ENCODE measurements at places on chromosomes 12 and 14.

GRCh38 chr12:132724506-132725241, 14.0 kb downstream of the PGAM5 start:
- DNase-seq, result no peak

DNA sequence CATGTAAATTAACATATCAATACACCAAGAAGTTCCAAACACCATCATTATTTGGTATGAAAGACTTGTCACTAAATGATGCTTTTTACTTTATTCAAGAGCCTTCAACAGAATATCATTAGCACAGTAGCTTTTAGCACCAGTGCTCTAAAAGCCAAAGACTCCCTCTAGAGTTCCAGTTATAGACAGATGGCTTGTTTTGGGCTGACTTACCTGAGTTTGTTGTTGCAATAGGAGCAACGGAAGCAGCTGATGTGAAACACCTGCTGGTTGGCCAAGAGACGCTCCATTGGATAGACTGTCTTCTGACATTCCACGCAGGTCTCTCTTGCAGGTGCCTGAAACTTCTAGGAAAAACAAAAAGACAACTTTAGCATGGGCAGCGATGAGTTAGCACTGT, 14.5 kb upstream of the CERS5 start:
- DNase-seq, result no peak

- no peak for DNase-seq
Observed at GRCh38 chr12:1034751-1035457, 43.9 kb downstream of the ERC1 start.

DNA sequence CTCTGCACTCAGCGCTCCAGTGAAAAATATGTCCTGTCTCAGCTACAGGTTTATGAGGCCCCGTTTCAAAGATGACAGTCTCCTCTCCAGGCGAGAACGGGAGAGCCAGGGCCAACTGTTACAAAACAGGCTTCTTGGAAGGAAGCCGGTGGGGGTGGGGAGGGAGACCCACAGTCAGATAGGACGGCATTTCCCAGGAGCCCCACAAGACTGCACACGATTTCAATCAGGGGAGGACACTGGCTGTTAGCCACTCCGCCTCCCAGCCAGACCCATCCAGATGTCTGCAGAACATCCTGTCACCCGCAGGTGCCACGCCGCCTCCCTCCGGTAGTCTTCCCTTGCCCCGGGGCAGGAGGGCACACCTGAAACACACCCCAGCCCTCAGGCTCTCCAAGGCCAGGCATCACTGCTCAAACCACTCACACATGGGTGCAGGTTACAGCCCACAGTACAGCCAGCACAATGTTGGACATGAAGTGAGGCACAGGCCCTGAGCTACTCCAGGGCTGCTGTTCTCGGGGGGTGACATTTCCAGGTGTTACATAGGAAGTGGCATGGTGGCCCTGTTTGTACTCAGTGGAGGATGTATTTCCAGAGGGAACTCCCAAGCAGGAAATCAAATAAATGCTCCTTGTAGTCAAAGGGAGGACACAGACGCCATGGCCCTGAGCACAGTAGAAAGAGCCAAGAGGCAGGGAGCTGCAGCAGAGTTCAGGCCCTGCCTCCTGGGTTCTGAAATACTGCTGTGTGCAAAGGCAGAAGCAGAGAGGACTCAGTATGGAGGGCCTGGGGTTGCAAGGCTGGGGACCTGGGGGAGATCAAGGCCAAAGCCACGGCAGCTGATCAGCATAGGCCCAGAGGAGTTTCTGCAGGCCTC, 138.1 kb downstream of the BCL11B start:
- DNase-seq, result peak; percentile 49

DNA sequence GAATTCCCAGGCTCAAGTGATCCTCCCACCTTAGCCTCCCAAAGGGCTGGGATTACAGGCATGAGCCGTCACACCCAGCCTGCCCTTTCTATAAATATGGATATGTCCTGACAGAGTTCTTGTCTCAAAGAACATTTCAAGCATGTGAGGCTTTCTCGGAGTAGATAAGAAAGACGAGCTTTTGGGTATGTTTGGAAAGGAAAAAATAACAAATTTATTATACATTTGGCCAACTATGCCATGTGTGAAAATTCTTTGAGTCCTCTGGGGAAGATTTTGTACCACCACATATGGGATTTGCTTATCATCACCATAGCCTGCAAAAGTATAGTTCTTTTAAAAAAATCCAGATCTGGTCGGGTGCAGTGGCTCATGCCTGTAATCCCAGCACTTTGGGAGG, 23.7 kb upstream of the MYBPC1 start:
- no peak for DNase-seq

GRCh38 chr12:68497702-68498101, 113.0 kb upstream of the RAP1B start:
- no peak for DNase-seq

DNA sequence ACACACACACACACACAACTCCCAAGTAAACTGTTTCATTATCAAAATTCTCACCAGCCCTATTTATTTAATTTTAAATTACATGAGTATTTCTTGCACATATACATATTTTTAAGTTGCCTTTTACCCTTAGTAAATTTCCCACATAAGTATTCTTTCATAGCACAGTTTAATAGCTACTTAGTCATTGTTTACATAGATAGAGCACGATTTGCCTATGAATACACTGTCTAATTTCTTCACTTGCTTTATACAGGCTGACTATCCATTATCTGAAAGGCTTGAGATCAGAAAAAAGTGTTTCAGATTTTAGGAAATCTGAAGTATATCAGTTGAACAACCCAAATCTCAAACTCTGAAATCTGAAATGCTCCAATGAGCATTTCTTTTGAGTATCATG, 30.9 kb downstream of the NIN start:
- no peak for DNase-seq

GRCh38 chr12:66693901-66694513, 15.1 kb upstream of the GRIP1 start:
- peak; percentile 30 for DNase-seq

- DNase-seq, result no peak
Observed at GRCh38 chr12:6555018-6555691, 687 bp downstream of the IFFO1 start.

DNA sequence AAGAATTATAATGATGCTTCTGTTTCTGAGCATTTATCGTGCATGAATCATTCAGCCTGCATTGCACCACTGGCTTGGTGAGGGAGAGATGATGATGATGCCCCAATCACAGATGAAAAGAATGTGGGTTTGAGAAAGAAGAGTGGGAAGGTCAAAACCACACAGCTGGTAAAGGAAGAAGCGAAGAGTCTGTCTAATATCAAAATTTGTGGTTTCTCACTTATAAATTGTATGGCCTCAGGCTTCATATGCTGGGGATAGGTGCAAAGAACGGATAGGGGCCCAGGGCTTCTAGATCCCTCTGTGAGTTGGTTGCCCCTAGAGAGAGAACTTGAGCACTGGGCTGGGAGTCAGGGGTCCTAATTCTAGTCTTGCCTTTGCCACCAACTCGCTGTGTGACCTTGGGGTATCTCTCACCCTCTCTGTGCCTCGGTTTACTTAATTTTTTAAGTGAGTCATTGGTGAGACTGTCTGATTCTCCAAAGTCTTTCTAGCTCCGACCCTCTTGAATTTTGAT, 2.2 kb downstream of the OASL start:
- no peak for DNase-seq

- DNase-seq, result peak; percentile 87
Observed at GRCh38 chr12:31959161-31959700, at the start of gene RESF1. Gene RESF1 (plus strand): TSS chr12:31959415. CDS start chr12:31980956, 21,541 bp downstream.

DNA sequence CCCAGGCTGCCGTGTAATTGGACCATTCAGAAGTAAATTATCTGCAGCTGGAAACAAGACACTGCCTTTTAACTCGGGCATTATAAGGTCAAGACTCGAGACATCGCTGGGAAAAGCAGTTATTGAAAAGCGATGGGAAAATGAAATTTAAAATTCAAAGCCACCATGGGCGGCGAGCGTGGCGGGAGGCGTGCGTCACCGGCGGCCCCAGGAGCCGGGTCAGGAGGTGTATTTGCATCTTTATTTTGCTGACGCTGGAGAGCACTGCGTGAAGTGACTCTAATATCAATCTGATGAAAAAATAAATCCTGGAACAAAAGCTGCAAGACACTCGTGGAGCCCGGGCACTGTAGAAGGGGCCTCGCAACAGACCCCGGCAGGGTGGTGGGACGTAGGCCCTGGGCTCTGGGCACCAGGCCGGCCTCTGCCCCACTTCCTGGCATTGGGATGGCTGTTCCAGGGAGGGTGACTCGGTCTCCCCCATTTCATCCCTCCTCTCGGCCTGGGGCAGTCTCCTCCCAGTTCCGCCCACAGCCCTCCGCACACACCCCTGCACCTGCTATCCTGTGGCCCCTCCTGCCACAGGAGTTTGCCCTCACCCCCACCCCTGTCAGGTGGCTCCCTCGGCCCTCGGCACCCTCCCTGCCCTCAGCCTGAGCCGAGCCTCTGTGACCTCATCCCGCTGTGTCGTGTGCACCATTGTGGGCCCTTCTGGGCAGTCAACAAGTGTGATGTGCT, 196.2 kb downstream of the KIF26A start:
- no peak for DNase-seq

- no peak for DNase-seq
Observed at GRCh38 chr14:58100735-58101368, 51.2 kb downstream of the ARMH4 start.

- no peak for DNase-seq
Observed at GRCh38 chr12:19181666-19182426, 52.3 kb downstream of the PLEKHA5 start.

DNA sequence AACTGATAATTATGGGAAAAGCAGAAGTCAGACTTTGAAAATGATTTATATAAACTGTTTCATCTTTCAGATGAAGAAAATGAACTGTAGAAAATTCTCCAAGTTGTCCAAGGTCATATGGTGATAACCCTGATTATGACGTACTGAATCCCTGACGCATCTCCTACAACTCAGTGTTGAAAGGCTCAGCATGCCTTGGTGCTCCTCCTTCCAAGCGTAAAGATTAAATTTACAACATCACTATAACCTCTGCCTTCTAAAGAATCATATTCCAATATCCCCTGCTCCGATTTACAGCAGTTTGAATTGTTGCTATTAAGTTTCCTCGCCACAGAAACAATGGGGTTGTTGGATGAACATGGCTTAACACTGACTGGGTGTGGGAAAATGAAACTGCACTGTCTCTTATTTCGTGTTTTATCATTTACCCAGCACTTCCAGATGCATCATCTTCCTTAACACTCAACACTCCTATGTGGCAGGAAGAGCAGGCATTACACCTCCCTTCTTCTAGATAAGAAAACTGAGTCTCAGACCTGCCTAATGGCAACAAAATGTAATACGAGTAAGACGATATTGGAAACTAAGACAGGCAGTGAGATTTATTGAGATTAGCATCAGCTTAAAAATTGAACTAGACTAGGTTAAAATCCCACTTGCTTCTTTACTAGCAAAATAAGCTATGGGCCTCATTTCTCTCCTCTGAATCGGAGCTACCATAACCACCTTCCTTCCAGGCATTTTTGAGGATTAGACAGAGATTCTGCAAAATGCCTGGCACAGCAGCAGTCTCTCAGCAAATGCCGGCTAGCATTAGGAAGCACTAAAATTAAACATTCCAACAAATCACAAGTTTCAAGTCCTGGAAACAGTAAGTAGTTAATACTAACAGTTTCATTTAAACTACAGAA, 74.2 kb downstream of the PPM1H start:
- no peak for DNase-seq

- DNase-seq, result no peak
Observed at GRCh38 chr14:70804556-70805162, 4.7 kb downstream of the MAP3K9 start.

GRCh38 chr14:92439537-92440344, 73.8 kb upstream of the RIN3 start:
- no peak for DNase-seq

DNA sequence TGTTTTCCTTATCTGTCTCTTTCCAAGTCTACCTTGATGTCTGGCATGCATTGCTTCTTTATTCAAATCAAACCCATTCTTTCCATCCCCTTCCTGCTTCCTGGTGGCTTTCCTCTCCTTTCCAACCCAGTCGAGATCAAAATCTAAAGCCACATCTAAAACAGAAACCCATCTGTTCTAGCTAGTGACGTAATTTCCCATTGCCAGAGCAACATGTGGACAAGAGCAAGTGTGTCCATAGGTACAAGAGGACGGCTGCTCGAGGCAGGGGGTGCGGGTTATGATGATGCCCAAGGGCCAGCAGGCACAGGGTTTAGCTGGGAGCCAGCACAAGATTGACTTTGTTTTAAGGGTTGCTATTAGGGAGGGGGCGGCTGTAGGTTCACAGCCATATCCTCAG, 7.0 kb downstream of the KRT80 start:
- no peak for DNase-seq

GRCh38 chr12:24993793-24994192, 44.9 kb upstream of the BCAT1 start:
- no peak for DNase-seq

DNA sequence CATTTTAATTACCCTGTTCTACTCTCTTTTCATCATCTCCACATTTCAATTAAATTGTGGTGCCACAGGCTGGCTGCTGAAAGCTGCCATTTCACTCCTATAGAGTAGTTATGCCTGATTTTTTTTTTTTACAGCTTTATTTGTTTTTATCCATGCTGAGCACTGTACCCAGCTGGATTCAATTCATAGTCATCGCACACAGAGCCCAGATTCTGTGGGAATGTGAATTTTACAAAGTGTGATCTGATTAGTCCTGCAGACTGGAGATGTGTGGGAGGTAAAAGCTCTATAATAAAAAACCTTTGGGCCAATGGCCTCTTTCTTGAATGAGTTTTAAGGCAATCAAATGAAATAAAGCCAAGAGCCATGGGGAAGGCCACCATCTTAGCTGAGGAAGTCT, 190.2 kb downstream of the ANO4 start:
- no peak for DNase-seq

GRCh38 chr12:30041096-30041495, 257.4 kb upstream of the TMTC1 start:
- DNase-seq, result no peak
